ENCODE measurements at places on chromosomes 5 and 9.

DNA sequence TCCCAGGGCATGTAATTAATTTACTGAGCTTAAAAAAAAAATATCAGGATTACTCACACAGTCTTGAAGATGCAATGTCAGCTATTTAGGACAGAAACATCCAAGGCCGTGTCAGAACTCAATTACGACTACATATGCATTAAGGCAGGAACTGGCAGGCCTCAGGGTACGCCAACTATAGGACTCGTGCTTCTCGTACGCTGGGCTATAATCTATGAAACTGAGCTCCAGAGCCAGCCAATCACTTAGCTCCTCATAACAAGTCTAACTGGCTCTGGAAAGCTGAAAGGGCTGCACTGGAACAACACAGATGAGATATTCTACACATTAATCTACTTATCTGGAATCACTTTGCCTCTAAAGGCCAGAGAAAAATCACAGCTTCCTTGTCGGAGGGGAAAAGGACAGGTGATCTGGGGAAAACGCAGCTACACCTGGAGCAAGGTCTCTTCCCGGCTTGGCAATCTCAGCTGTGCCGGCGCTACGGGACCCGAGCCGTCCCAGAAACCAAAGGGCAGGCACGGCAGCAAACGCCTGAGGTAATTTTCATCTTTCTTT lies 212.0 kb downstream of the DEPDC1B start:
- no peak for DNase-seq

DNA sequence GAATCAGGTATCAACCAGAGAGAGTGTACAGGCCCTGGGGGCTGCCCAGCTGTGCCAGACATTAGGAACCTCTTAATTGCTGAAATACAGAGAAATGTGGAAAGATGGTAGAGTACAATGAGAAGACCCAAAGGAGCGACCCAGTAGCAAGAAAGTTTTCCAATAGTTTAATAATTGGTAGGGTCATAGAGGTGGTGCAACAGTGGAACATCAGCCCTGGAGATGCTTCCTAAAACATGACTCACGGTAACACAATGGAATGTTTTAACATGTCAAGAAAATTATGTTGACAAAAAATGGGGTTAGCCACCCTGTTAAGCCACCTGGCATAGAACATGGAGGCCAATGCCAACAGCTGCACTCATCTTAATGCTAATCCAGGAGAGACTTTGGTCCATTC lies 284.1 kb downstream of the ELAVL2 start:
- no peak for DNase-seq

GRCh38 chr9:109048822-109049221 lies 35.5 kb upstream of the CTNNAL1 start:
- no peak for DNase-seq

DNA sequence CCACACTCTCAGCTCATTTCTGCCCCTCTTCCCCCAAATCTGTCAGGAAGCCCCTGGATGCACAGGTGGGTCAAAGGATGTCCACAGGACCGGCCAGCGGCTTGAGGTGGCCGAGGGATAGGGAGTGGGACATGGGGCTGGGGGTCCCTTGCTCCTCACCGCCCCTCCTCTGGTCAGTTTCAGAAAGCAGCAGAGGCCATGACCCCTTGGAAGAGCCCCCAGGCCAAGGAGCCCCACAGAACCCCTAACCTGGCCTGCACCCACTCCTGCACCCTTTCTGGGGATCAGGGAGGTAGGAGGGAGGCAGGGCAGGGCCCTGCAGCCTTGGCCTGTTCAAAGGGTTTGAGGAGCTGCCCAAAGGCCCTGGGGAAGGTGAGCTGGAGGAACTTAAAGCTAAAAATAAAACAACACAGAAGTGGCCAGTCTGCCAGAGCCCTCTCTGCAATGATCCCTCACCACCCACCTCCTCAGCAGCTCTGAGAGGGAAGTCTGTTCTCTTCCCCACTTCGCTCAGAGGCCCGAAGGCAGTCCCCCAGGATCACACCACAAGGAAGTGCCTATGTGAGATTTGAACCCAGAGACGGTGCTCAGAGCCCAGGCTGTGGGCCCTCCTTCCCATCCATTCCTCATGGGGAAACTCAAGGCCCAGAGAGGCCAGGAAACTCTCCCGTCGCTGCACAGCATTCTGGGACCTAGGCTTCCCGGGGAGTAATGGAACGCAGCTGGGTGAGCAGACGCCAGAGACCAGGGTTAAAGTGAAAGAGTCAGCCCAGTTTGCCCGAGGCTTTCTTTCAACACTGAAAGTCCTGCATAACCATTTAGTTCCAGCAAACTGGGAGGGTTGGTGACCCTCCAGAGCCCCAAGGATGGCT lies 910 bp downstream of the ENG start:
- DNase-seq = no peak

DNA sequence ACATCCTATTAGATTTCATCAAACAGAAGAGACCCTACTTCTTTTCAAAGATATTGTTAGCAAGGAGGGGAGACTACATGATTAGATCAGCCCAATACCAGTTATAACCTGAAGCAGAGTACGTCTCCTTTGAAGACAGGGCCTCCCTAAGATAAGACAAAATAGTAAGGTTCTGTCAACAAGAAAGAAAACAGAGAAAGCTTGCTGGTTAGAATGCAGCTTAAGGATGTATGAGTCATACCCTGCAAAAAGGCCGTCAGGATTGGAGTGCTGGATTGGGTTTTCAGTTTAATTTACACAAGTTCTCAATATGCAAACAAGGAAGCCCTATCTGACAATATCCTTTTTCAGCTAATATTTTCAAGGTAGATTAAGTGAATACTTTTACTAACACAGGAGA lies 1581.2 kb upstream of the WWC1 start:
- no peak for DNase-seq

Data from nephron progenitor cell (in vitro differentiated cells).